ENCODE measurements at places on chromosomes 5 and 9.

DNA sequence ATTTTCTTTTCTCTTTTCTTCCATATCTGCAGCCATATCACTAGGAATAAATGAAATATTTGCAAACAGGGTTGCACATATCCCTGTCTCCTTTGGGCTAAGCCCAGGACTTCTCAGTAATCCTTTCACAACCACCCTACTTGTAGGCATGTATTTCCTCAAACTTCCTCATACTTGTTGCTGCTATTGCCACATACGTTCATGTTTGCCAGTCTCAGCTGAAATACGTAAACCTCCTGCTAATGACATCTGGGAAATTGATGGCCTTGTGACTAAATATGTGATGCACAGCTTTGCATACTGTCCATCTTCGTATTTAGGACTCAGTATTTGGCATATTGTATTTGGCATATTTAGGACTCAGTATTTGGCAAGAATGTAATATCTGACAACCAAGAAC, 224.6 kb downstream of the PLK2 start:
- no peak for DNase-seq

GRCh38 chr5:110832683-110833082, 93.9 kb downstream of the SLC25A46 start:
- DNase-seq: no peak

- no peak for DNase-seq
These were observed 265.3 kb downstream of the MLLT3 start for GRCh38 chr9:20357037-20357432.

- DNase-seq: no peak
These were observed 34.3 kb downstream of the MTMR12 start for GRCh38 chr5:32278406-32278805.

DNA sequence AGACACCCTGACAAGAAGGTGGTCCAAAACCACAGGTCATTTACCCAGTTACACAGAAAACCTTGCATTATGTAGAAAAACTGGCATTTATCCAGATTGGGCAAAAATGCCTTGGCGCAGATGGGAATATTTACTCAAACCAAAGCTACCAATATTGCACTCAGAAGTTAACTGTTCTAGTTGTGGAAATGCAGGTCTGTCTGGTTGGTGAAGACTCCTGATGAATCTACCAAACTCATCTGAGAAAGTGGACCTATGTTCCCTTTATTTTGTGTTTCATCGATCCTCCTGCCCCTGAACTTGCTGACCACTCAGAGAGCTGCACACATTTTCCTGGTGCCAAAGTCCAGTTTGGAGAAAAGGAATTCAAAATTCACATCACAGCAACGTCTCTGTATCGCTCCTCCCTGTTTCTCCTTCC, 85.2 kb upstream of the ALDH1A1 start:
- no peak for DNase-seq

- DNase-seq: no peak
These were observed 12.2 kb upstream of the F2R start for GRCh38 chr5:76703707-76704106.

GRCh38 chr5:31569068-31569467, 37.0 kb downstream of the C5orf22 start:
- DNase-seq: no peak

GRCh38 chr5:151820271-151820670, 48.5 kb downstream of the G3BP1 start:
- no peak for DNase-seq

GRCh38 chr9:29701559-29701958, 2128.3 kb upstream of the C9orf72 start:
- no peak for DNase-seq

- no peak for DNase-seq
These were observed 29.9 kb downstream of the SKP1 start for GRCh38 chr5:134146651-134147518.

DNA sequence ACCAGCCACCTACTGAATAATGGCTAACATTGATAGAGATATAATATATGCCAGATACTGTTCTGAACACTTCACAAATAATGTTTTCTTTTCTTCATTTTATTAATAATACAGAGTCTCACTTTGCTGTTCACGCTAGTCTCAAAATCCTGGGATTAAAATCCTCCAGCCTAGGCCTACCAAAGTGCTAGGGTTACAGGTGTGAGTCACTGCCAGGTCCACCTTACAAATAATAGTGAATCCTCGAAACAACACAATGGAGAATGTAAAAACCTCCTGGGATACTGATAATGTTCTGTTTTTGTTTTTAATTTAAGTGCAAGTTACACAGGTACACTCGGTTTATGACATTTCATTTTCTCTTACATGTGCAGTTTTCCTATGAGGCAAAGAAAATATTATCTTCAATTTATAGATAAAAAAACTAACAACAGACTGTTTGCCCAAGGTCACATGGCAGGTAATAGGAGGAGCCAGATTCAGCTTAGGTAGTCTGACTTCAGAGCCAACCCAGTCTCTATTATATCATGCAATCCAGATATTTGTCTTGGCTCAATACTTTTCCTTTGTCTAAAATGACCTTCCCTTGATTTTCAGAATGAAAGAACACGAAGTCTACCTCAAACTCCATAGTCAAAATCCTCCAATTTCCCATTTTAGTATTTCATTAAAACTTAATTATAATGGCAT, 7.8 kb downstream of the ZFR start:
- DNase-seq: no peak

GRCh38 chr9:86352440-86353077, 1.7 kb downstream of the TUT7 start:
- no peak for DNase-seq

- DNase-seq: no peak
These were observed 54.4 kb upstream of the CTSL start for GRCh38 chr9:87671478-87671877.

DNA sequence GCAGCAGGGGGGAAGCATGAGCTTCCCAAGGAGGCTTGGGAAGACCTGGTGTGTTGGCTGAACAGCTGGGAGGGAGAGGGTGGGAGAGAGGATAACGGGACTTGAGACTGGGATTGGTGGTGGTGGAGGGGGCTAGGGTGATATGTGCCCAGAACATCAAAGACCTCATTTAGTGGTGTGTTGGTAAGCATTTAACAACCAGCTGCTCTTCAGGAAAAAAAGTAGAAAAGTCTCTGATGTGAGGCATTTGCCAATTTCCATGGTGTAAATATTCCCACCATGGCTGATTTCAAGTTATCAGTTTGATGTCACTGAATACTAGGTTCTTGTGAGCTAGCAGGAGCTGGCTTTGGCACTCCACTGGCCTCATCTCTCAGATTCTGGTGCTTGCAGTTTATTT, 170.8 kb downstream of the MACROH2A1 start:
- no peak for DNase-seq

- DNase-seq: no peak
These were observed 841.9 kb upstream of the ACO1 start for GRCh38 chr9:31542384-31543055.

GRCh38 chr5:143679777-143680176, 132.2 kb upstream of the HMHB1 start:
- no peak for DNase-seq

DNA sequence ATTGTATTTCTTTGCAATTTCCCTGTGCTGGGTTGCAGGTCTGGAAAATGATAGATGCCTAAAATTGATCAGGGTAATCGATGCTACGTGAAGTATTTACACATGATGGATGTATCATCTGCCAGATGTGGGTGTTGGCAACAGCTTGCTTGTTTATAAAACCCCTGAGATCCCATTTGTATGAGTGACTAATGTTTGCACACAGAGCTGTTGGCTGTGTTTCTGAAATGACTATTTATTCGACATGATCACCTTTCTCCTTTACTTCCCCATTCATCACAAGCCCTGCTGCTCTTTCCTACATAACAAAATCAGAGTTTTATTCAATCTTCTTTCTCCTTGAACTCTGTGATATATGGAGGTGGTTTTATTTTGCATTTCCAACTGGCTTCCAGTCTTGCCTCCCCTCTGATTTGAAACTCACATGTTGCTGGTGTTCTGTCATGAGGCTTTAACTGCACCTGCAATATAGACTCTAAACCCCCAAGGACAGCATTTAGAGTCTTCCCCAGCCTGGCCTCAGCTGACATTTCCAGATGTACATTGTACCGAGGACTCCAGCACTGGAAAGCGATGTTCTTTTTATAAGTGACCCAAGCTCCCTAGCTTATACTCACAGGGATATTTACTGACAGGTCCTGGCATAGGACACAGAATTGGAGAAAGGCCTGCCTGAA, 50.7 kb upstream of the SHB start:
- no peak for DNase-seq

DNA sequence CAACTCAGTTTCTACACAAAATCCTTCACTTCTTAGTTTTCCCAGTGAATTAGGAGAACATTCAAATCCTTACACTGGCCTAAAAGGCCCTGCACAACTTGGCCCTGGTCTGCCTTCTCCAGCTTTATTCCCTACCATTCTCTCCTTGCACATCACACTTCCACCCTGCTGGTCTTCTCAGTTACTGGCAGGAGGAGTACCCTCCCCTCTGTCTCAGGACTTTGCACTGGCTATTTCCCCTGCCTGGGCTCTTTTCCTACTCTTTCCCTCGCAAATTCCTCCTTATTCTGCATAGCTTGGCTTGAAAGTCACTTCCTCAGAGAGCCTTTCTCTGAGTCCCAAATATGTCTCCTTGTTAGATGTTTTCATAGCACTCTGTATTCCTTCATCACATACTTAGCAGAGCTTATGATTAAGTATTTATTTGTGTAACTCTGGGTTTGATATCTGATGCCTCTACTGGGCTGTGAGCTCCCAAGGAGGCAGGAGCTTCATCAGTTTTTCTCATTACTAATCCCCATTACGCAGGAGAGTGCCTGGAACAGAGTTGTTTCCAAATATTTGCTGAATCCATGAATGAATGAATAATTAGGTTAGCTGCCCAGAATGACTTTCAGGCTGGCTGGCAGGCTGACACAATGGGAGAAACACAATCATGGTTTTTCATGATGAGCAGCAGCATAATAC, 159.8 kb upstream of the KLF9 start:
- no peak for DNase-seq

DNA sequence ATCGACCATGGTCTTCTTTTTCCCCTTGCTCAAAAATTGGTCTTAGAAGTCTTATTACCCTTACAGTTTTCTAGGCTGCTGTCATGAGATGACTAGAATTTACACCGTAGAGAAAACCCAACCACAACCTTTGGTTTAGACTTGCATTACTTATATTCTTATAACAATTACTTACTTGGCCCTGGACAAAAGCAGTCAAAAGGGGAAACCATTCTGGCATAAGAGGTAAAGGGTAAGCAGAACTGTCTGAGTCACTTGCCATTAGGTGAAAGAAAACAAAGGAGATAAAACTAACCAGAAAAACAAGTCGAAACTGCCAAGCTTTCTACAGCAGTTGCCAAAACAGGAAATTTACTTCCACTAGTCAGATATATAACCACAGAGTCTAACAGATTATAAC, 17.9 kb downstream of the TMEM245 start:
- no peak for DNase-seq

GRCh38 chr9:14766299-14766698, 43.8 kb upstream of the CER1 start:
- DNase-seq: no peak

GRCh38 chr9:129111528-129112151, 425 bp downstream of the PTPA start:
- no peak for DNase-seq

- DNase-seq: no peak
These were observed 49.6 kb downstream of the NSUN2 start for GRCh38 chr5:6583049-6583880.

DNA sequence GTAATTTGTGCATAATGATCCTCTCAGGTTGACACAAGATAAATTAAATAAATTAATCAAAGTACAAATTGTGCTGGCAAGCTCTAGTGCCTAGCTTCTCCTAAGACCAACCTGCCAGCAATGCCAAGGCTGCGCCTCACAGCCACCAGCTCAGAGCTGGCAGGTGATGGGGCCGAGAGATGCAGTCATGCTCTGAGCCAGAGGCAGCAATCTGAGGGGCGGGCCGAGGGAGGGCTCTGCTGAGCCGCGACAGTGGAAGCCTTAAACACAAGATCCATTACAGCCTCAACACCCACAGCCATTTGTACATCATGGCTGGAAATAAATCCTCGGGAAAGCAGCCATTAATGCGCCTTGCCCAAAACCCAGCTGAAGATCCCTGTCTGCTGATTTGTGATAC, 20.3 kb downstream of the MED27 start:
- no peak for DNase-seq

DNA sequence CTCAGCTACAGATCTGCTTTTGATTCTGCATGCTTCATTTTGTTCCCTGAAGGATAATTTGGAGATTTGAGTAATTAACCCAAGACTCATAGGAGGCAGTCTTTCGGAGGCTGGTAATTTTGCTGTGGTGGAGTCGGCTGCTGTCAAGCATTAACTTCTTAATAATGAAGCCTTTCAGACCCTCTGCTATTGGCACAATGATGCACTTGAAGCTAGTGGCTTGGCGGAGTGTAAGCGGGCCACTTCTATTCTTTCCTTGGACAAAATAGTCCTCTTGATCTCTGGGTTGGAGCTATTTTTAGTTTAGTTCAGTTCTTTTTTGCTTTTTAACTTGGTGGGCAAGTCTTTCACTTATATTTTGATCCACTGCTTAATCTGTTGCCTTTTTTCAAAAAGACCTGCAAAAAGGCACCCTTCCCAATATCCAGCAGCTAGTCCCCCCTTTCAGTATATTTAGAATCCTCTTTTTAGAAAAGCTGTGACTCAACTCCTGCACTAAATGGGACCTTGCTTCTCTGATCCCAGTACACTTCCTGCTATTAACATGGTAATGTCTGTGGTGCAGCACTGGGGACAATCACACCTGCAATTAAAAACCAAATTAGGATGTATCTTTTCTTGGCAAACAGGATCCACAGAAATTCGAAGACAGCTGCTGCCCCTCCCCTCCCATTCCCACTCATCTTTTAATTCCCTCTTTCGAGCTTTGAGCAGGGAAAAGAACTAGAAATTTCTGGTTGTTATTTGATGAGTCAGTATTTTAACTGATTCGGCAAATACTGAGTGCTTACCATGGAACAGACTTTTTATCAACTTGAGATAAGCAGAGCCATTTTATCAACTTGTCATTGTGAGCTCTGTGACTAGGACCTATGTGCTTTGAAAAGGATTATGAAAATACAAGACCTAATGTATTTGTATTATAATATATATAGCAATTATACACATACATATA, 169.4 kb upstream of the ANKRD55 start:
- DNase-seq: no peak

GRCh38 chr5:154193701-154194121, 3.2 kb downstream of the GALNT10 start:
- DNase-seq: no peak

DNA sequence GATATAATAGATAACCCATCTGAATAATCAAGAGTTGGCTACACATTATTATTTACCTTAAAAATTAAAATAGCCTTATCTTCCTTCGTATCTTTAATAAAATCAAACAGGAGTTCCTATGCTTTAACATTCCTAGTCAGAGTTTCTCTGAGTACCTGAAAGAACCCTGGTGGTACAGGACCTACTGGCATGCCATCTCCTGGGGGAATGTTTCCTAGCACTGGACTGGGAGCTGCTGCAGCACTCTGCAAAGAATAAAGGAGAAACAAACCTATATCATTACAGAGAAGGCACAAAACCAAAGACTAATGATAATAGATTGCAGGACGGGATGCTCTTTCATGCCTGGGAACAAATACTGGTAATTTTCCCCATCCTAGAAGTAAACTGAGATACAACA, 119.5 kb upstream of the ACOT12 start:
- no peak for DNase-seq

- no peak for DNase-seq
These were observed 79.0 kb downstream of the PDE4D start for GRCh38 chr5:59814537-59814872.

- no peak for DNase-seq
These were observed 9.4 kb downstream of the CCDC180 start for GRCh38 chr9:97316904-97317303.

Data from activated CD4-positive, alpha-beta T cell treated with anti-CD3 and anti-CD28 coated beads for 1 hour (primary cell).